ENCODE measurements at places on chromosomes 11 and 22.

- DNase-seq = no peak
These were observed 14.8 kb downstream of the GAB2 start for GRCh38 chr11:78402847-78403246.

DNA sequence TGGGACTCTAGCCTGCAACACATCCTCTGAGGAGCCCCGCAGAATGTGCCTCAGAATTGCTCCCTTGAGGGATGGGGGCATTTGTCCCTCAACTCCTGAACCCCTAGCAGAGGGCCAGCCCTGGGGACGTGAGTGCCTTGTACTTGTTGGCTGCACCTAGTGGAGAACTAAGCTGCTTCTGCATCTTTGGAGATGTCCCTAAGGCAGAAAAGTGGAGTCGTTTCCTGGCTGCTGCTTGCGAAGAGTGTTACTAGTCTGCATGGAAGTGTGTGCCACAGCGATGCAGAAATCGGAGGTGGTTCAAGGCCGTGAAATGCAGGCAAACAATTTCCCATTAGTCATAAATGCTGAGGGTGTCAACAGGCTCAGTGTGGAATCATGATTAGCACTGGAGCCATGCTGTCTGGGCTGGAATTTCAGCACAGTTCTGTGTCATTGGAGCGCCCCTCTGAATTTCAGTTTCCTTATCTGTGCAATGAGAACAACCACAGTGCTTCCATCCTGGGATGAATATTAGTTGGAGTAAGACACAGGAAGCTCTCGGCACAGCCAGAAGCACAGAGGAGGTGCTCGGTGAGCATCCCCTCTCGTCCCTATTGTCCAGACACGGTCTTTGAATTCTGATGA, 56.5 kb downstream of the MIAT start:
- DNase-seq = no peak

DNA sequence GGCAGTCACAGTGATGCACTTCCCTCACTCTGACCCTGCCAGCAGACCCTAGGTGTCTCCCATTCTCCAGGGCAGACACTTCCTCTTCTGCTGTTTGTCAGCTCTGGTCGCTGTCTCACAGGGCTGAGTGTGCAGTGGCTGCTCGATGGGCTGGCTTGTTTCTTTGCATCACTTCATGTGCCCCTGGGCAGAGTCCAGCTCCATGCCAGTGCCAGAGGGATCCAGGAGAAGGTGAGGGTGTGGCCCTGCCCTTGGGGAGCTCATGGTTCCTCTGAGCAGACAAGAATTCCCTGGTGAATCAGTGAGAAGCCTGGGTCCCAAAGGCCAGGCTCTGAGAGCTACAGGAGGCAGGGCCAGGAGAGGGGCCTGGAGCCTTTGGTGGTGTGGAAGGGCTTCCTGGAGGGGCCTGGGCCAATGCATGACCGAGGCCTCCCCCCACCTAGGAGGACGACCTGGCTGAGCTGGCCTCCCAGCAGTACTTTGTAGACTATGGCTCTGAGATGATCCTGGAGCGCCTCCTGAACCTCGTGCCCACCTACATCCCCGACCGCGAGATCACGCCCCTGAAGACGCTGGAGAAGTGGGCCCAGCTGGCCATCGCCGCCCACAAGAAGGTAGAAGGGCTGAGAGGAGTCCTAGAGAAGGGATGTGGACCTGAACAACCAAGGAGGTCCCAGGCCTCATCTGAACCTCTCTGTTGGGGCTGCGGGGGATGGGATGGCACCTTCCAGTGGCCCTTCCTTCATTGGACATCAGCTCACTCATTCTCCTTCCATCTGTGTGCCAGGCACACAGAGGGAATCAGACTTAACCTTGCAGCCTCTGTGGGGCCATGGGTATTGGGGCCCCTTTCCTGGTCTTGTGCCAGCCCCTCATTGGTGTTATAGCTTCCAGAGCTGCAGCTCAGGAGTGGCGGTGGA, 66.1 kb downstream of the MYO7A start:
- no peak for DNase-seq

DNA sequence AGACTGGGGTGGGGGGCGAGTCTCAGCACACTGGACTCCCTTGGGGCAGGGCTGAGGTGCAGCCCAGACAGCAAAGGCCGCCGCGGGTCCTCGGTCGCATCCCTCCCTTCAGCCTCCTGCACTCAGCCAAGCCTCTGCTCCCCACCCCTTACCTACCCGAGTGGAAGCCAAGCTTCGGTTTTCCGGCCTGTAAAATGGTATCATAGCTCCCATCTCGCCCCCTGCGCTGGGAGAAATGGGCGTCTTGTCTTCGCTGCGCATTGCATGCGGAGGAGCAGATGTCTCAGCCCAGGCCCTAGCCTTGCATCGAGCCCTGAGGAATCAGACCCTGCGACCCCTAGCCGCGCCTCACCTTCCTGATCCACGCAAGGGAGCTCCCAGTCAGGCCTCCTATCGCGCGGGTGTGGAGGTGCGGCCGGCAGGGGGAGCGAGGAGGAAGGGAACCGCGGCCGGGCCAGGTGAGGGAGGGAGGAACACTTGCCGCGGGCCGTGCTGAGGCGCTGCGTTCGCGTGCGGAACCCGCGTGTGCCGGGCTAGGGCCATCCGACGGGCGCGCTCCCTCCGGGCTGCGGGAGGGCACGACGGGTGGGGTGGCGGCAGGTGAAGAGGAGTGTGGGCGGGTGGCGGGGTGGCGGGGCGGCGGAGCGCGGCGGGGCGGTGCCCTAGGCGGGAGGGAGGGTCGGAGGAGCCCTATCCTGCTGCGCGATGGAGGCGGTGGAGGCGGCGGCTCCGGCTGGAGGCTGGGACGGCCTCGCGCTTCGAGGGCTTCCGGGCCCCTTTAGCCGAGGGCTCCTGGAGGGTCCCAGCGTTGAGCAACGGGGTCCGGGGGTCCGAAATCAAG, 4.1 kb upstream of the TBX1 start:
- DNase-seq = peak; percentile 65

DNA sequence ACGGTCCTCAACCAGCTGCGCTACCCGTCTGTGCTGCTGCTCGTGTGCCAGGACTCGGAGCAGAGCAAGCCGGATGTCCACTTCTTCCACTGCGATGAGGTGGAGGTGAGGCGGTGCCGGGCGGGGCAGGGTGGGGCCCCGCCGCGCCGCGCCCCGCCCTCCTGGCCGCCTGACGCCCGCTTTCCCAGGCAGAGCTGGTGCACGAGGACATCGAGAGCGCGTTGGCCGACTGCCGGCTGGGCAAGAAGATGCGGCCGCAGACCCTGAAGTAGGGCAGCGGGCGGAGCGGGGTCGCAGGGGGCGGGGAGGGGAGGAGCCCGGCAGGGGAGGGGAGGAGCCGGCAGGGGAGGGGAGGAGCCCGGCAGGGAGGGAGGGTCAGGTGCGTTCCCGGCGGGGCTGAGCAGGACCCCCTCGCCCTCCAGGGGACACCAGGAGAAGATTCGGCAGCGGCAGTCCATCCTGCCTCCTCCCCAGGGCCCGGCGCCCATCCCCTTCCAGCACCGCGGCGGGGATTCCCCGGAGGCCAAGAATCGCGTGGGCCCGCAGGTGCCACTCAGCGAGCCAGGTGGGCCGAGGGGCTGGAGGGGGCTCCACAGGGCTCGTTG, 14.7 kb downstream of the EPS8L2 start:
- DNase-seq = peak; percentile 82

DNA sequence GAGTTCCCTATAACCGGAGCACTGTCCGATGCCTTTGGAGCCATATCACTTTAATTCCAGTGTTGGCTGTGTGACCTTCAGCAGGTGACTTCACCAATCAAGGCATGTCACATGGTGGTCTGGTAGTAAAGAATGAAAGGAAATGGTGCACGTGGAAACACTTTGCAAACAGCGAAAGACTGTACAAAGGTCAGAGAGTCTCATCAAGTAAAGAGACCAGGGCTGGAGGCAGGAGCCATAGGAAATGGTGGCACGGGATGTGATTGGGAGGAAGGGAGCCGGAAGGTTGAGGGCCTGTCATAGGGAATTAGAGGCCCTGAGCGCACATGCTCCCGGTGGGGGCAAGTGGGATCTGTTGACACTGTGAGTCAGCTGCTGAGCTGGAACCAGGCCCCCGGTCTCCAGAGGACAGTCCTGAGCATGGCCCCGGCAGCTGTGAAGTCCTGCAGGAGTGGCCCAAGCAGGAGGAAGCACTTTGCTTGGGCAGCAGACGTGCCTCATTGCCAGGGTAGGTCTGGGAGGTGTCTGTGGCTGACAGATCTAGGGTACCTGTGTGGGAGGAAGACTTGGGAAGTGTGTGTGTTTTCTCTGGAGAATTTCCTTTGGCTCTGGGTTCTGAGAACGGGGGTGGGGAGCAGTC, 2.0 kb downstream of the DAGLA start:
- no peak for DNase-seq

- no peak for DNase-seq
These were observed 88.2 kb downstream of the SWAP70 start for GRCh38 chr11:9752091-9752490.
